ENCODE measurements at places on chromosomes 2 and 18.

- DNase-seq, result no peak
Observed at GRCh38 chr2:110744429-110744828, 12.1 kb downstream of the ACOXL start.

DNA sequence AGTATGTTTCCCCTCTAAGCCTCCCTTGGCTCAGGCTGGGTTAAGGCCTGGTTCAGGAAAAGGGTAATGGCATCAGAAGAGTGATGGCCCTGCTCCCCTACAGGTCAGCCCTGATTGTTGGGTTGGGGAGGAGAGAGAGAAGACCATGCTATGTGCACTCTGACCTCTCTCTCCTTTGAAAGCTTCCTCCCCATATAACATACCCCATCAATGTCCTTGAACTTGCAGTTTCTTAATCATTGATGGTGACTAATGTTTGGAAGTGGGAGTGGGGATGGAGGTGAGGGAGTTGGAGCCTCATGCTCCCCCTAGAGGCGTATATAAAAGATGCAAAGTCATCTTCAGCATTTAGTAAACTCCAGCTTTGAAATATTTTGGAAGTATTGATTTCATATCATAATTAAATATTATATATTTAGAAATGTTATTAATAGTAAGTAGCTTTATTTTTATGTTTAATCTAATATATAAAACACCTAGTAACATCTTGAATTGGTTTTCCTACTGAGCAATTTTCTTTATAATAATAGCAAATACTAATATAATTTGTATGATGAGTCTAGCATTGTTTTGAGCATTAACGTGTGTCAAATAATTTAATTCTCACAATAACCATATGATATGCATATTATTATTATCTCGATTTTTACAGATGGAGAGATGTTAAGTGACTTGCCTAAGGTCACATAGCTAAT lies 8.8 kb downstream of the PLCL1 start:
- no peak for DNase-seq

- DNase-seq, result no peak
Observed at GRCh38 chr2:10058251-10059015, 15.1 kb downstream of the KLF11 start.

GRCh38 chr2:109648041-109648527 lies 33.9 kb downstream of the SOWAHC start:
- DNase-seq, result no peak

DNA sequence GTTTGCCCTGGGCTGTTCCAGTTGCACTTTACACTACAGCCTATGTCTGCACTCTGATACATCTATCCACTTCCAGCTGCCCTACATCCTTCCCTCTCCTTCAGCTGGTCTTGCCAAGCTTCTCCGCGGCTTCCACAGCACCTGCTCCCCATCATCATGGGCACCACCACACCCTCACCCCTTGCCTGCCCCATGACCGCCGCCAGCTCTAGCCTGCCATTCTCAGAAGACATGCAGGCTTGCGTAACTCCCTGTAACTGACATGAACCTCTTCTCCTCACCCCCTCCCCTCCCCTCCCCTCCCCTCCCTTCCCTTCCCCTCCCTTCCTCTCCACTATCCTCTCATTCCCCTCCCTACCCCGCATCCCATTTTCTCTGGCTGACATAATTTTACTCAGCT lies 46.0 kb downstream of the PAX8 start:
- DNase-seq, result no peak

- DNase-seq, result no peak
Observed at GRCh38 chr18:52367953-52368742, 28.2 kb downstream of the DCC start.

GRCh38 chr2:207311316-207312005 lies 145.7 kb upstream of the KLF7 start:
- no peak for DNase-seq

DNA sequence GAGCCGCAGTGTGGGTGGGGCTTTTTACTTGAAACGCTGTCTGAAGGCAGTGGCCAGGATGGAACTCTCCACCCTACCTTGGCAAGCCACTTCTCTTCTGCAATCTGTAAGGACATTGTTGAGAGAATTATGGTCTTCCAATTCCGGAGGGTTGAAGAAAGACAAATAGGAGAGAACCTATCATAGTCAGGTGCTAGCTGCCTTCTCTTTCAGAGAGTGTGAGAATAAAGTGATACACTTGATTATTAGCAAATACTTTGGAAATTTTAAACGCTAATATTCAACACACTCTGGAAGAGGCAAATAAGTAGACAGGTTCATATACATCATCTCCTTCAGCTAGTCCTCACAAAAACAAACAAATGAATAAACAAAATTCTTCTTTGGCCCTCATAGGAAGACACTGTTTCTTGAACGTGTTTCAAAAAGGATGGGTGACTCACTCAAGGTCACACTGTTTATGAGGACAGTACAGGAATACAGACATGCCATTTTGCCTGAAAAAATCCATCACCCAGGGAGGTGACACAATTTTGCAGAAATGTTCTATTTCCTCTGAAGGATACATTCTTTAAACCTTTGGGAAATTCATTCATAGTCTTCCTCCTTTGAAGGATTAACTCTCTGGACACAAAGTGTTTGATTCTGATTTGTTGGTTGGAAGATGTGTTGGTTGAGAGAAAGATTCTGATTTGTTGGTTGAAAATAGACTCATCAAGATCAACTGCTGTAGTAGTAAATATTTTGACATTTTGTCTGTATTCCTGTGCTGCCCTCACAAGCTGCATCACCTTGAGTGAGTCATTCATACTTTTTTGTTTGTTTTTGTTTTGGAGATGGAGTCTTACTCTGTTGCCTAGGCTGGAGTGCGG lies 2.2 kb upstream of the IL1RN start:
- DNase-seq, result no peak

GRCh38 chr2:236782938-236783337 lies 213.3 kb downstream of the ACKR3 start:
- no peak for DNase-seq

Data from coronary artery (tissue), 2 donors.